ENCODE measurements at places on chromosomes 5 and 9.

DNA sequence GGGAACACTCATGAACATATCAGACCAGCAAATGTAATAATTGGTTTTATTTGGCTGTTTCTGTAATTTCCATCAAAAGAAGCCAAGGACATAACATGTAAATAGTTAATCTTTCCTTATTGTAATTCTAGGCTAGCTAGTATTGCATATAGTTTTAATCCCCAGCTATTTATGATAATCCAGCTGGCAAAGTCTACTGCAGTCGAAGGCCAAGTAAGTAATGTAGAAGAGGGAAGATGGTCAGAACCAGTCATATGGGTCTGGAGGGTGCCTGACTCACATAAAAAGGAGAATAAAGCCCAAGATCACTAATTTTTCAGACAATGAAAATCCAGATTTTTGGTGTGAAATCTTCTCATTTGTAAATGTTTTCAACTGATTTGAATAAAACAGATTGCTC is 106.3 kb downstream of the CCDC192 start:
- DNase-seq: no peak

GRCh38 chr5:2538169-2538568 is 213.3 kb downstream of the IRX2 start:
- no peak for DNase-seq

GRCh38 chr5:151675611-151676313 is 11.0 kb downstream of the SPARC start:
- DNase-seq: no peak

GRCh38 chr9:8648271-8648845 is 848.8 kb upstream of the DMAC1 start:
- DNase-seq: no peak

DNA sequence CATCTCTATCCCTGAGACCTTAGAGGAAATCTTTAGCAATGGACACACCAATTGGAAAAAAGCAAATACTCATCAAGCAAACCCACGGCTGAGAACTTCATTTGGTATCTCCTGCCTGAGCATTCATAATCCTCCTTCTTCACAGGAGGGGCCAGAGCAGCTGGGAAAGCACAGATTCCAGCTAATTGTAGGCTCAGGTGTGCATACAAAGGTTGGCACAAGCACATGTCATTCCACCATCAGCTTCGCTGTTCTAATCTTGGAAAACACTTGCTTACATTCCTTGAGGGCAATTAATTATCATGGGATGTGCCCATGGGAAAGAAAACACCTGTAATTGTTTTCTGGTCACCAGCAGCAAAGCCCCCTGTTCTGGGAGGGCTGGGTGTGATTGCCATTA is 376.6 kb downstream of the SPOCK1 start:
- DNase-seq: no peak
